ENCODE measurements at places on chromosomes 4 and X. TPM values are rescaled to one million over a fixed set of nuclear protein-coding genes. Genes with fewer than 3 reads are reported as not detected.

BCORL1 gene
- total RNA-seq, result 2.3 TPM

MAGIX gene
- total RNA-seq, result 4.4 TPM

SMIM31 gene
- not detected for total RNA-seq

NSUN7 gene
- not detected for total RNA-seq

MAGEA2 gene
- not detected for total RNA-seq

EXOC1L gene
- total RNA-seq, result not detected

ADGRG2 gene
- total RNA-seq, result 2.3 TPM

TCEAL2 gene
- not detected for total RNA-seq

Measured in cardiac atrium fibroblast (primary cell).